ENCODE measurements at places on chromosomes 2 and 18.
A peak's percentile ranks its signal among the peaks of the same experiment; 100 is the strongest.

DNA sequence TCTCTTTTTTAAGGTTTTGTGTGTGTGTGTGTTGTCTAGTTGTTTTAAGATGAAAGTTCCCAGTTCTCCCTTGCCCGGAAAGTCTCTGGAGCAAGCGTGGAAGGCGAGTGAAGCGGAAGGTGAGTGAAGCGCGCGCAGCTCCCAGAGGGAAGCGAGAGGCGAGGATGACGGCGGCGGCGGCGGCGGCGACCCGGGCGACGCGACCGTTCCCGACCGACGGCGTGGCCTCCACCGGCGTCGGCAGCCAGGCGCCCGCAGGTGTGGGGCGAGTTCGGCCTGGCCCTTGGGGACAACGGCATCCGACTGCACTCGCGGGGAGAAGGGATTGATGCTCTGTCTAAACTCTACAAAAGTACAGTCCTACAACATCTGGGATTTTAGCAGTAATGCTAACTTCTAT lies 321.9 kb downstream of the CELF4 start:
- DNase-seq = no peak

DNA sequence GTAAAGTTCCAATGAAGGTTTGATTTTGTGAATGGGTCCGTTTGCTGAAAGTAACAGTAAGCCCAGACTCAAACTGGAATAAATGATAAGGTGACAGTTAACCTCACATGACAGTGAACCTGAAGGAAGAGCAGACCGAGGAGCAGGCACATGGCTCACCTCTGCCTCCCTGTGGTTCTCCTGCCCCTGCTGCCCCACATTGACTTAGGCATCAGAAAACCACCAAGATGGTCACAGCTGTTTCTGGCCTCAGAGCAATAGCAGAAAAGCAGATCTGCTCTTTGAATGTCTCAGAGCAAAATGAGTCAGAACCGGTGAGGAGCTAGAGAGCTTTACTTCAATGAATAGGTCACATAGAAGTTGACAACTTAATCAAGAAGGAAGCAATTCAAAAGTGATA lies 487.6 kb downstream of the METTL4 start:
- DNase-seq = peak; percentile 27

DNA sequence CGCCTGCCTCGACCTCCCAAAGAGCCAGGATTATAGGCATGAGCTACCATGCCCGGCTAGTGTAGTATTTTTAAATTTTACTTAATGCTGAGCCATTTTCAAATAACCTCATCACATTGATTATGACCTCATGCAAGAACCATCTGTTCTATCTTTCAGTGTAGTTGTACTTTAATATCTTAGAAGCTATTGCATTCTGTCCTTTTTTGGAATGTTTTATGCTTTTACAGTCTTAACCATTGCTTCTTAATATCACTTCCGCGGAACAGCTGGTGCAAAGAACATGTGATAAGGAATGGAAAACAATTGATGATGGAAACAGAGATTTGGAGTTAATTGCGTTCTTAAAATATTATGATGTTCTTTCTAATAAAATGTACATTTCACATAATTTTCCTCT lies 2.7 kb downstream of the GEN1 start:
- DNase-seq = no peak

- DNase-seq = no peak
Measured at GRCh38 chr2:131094463-131095281, 1.4 kb upstream of the FAM168B start.

DNA sequence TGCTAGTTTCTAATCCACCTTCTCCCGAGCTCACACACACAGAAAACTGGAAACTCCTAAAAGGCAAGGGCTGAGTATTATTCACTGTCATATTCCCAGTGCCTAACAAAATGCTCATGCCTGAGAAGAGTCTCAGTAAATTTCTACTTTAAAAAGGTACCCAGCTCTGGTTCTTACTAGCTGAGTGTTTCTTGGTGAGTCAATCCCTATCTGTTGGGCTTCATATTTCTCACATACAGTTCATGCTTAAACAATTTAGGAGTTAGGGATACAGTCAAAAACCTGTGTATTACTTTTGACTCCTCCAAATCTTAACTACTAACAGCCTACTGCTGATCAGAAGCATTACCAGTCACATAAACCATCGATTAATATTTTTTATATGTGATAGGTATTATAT lies 204.9 kb downstream of the EN1 start:
- no peak for DNase-seq

GRCh38 chr2:118250001-118250400 lies 161.7 kb downstream of the INSIG2 start:
- no peak for DNase-seq

GRCh38 chr2:65407240-65407639 lies 25.2 kb downstream of the SPRED2 start:
- DNase-seq = no peak

DNA sequence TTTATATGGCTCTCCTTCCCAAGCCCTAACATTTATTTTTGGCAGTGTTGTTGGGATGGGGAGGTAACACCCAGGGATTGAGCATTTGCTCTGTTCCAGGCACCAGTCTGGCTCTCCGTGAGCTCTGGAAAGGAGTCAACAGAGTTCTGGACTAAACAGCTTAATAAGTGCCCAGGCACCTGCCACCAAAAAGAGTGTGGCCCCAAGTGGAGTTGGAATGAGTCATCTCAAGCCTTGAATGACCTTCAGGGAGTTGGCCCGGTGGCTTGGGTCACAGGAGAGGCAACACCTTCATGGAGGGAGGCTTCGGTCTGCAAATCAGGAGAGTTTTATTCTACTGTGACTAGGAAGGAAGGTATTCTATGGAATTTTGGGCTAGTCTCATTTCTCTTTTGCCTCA lies 203.2 kb downstream of the DLGAP1 start:
- DNase-seq = no peak

DNA sequence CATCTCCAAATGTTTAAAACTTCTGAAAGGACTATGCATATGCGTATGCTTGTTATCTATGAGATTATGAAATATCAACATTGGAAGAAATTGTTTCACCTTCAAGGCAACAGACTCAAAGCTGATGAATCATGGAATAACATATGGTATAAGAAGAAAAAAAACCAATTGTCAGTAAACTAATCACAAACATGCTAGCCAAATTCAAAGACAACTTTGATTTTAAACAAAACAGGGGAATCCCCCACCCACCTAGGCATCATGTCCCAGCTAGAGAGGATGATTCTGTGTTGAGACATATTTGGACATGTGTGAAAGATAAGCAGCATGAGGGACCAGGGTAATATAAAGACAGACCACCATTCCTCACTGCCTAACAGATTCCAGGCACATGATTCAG lies 147.7 kb downstream of the WDPCP start:
- DNase-seq = no peak

Data from iPS DF 6.9 (cell line).